ENCODE measurements at places on chromosomes 12 and 14.

DNA sequence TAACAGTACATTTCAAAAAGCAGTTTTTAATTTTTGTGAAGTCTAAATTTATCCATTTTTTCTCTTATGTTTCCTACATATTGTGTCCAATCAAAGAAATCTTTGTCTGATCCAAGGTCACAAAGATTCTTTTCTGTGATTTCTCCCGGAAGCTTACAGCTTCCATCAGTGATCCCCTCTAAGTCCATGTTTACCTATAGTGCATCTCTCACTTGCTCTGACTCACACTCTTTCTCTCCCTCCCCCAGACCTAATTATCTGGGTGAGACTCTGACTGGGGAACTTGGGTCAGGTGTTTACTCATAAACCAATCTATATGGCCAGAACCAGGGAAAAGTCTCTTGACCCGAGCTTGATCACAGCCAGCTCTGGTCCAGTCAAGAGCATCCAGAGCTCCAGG is 224.4 kb downstream of the SPTSSA start:
- no peak for DNase-seq

DNA sequence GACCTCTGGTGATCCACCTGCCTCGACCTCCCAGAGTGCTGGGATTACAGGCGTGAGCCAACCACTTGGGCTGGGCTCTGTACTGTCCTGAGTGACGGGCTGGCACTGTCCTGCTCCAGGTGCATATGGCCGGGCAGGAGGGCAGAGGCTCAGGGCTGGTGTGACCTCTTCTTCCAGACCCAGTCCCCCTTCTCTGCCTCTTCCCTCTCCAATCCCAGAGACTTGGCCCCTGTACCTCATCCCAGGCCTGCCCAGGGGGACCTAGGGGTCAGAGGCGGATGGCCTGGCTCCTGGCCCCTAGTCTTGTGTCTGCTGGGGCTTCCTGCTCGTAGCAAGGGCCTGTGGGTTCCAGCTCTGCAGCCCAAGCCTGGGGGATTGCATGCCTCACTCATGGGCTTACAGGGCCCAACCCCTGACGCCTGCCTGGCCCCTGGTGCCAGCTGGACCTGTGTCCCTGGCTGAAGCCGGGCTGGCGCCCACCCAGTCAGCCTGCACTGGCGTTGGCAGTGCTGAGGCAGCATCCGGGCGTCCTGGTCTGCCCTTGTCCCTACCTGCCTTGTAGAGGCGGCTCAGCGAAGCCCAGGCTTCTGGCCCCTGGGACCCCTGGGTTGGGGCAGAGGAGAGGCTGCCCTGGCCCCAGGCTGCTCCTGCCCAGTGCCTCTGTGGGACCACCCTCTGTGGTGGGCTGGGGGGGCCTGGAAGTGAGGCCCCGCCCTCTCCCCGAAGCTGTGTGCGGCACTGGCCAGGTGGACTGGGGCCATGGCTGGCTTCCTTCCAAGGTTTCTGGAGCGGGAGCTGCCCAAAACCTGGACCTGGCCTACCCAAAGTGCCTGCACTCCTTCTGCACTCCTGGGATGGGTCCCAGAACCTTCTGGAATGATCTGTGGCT is 4.3 kb downstream of the TEDC1 start:
- DNase-seq: no peak

DNA sequence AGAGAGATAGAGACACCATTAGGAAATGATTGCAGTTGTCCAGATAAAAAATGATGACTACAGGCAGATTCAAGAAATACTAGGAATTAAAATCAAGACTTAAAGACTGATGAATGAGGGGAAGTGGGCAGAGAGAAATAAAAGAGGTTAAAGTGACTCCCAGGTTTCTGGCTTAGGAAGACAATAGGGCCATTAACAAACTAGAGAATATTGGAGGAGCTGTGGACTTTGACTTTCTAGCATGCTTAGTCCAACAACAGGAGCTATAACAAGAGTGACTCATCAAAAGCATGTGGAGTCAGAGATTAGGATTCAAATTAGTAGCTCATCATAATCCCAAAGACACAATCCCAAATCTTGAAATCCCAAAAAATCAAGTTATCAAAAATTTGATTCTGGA is 101.5 kb downstream of the BMP4 start:
- no peak for DNase-seq

DNA sequence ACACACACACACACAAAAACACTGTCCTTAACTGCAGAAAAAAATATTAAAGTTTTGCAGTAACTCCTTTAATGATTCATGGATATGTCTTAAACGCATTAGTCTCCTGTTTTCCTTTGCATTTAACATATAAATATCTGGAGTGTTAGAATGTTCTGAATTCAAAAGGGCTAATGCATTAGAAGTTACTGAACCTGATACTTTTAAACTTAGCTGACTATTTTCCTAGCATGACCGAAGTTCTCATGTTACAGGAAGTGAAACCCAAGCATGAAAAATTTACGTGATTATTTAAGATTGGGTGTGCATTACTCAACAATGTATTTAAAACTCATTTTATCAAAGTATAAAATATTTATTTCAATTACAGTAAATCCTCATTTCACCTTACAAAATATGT is 791.2 kb downstream of the FLRT2 start:
- DNase-seq: no peak

DNA sequence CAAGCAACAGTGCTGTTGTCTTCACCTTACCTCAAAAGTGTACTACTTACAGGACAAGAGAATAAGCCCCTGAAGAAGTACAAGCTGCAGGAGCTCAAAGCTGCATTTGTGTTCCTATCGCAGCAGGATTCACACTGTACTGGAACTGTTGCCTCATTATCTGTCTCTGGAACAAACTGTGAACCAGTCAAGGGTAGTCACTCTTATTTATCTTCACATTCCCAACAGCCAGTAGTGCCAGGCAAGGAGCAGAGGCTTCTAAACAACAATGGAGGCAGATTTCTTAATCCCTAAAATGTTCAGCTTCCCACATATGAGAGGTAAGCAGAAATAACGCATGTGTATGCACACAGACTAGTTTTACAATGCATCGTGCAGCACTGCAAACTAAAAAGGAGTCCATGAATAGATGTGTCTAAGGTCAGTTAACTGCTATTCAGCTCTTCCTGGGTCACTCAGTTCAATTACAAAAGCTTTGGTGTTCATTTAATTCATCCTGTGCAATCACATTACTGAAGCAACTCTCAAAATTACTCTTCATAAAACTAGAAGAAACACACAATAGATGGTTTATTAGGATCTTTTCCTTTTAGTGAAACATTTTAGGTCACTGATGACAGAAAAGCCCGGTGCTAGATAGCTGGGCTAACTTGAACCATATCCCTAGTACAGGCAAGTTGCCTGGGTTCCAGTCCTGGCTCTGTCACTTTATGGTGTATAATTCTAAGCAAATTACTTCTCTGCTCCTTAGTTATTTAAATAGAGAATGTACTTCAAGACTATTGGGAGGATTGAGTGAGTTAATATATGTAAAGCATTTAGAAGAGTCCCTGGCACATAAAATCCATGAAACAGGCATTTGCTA is 2.7 kb downstream of the APPL2 start:
- no peak for DNase-seq

DNA sequence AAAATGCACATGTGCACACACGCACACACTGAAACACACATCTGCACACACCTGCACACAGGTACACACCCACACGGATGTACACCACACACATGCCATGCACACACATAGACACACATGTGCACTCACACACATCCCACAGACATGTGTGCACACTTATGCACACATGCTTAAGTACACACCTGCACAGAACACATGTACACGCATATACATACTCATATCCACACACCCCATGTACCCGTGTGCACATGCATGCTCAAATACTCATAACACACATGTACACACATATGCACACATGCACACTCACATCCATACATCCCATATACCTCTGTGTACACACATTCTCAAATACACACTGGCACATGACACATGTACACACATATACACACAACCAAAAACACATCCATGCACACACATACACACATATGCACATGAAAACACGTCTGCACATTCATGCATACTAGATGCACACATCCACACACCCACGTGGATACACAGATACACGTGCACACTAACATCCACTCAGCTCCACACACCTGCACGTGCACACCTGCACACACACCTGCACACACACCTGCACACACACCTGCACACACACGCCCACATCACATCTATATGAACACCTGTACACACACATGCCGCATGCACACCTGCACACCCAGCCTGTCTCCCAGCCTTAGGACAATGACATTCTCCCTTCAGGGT is 336.7 kb downstream of the ADGRD1 start:
- DNase-seq: no peak

- DNase-seq: peak; percentile 71
Measured at GRCh38 chr14:60753264-60754119, 18.9 kb downstream of the MNAT1 start.

DNA sequence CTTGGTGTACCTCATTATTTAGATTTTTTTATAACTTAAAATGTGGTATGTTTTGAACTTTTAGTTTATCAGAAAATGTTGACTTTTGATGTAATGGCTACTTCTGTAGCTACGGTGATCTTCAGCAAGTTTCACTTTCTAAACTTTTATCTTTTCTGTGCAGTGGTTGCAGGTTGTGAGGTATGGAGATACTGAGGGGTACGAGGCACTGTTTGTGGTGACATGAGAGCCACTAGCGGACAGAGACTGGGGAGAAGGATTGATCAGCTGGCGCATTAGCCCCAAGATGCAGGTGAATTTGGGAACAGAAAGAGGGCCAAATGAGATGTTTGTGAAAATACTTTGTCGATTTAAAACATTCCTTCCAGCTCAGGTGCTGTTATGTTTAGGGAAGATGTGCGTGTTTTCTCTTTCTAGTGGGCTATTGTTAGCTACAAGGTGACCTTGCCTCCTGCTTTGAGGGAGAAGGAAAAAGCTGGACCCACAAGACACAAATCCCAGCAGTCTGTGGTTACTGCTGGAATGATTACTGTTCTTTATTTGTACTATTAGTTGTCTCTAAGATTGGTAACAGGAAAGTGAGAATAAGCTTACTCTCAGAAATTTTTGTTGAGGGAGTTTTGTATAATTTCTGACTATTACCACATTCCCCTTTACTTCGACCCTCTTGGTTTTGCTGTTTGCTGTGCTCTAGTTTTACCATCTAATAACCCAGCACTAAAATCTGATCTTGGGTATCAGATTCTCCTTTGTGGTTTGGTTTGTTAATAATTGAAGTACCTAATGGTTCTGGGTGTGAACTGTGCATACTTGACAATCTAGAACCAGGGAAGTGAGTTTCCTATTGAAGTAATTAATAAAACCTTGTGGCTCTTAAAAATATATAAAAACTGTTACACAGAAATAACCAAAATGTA is 61.7 kb downstream of the FBXO34 start:
- DNase-seq: peak; percentile 46

- DNase-seq: no peak
Measured at GRCh38 chr14:91361233-91361811, 56.3 kb downstream of the CCDC88C start.

- no peak for DNase-seq
Measured at GRCh38 chr12:57208631-57209282, 7.8 kb upstream of the NXPH4 start.

GRCh38 chr12:109737126-109737525 is 23.5 kb downstream of the FAM222A start:
- DNase-seq: no peak

- no peak for DNase-seq
Measured at GRCh38 chr14:58415636-58416547, 11.4 kb downstream of the TIMM9 start.

DNA sequence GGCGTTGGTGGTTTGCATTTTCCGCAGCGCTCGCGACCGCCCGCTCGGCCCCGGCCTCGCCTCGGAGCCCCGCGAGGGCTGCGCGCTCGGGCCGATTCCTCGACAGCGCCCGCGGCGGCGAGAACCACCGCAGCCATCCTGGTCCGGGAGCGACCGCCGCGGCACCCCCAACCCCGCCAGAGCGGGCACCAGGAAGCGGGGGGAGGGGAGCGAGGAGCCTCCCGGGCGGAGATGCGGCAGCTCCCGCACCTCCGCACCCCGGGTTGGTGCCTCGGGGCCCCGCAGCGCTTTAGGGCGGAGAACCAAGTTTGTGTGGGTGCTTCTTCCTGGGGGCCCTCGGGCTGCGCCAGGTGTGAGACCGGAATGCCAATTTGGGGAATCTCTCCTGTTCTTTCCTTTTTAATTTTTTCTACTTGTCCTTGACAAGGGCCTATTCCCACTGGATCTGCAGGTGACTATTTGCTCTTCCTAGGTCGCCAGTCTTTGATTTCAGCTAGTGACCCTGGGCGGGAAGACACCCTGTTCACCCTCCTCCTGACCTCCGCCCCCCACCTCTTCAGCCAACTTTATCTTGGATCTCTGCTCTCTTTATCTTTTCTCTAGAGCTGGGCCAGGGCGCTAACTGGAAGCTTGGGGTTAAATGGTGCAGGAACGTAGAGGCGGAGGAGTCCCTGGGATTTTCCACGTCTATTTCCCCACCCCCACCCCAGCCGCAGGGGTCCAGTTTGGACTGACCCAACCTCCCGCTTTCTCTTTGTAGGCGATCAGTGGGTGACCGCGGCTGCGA is at the start of gene SOCS2:
Gene SOCS2, plus strand, starts transcription at position 751 of the 787 bp plus-strand sequence. CDS start 223 bp downstream, outside the sequence.
- peak; percentile 49 for DNase-seq

DNA sequence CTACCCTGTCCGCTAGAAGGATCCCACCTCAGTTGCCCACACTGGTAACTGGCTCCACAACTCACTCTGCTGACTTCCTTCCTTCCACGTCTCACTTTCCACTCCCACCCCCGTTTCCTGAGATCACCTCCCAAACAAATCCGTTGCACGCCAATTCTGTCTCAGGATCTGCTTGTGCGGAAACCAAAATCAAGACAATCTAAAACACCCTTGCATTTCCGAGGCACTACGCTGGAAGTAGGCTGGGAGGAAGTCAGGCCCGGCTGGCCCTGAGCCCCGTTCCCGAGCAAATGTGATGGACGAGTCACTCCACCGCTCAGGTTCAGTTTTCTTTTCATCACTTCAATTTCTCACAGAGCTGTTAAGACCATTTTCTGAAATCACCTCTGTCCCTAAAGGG is 23.1 kb downstream of the ABCB9 start:
- no peak for DNase-seq

DNA sequence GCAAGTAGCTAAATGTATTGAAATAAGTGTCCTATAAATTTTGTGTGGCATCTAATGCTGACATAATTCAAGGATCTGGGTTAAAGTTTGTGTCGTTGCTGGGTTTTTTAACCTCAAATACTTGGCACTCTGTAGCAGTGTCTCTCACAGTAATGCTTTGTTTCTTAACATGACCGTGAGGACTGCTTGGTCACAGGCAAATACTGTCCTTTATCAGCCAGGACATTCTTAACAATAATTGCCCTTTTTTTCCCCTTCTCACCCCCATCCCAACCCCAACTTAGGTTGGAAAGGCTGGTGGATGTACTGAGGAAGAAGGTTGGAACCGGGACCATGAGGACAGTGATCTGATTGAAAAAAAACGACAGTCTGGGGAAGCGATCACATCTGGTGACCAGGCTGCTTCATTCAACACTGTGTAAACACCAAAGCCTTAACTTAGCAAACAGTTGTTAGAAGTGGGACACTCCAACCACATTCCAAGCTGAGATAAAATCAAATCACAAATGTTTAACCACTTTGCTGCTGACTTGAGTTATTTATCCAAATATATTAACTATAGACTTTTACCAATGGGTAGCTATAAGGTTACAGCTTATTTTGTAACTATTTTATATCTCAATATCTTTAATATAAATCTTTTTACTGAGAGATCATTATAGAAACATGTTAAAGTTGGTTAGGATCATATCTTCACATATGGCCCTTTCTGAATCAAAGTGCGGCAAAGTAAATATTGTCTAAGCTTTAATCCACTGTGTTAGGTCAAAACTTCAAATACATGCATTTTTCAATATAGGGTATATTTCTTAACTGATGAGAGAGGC is 48.2 kb downstream of the FOXA1 start:
- no peak for DNase-seq

GRCh38 chr14:99939421-99939820 is 125.8 kb upstream of the EVL start:
- no peak for DNase-seq

GRCh38 chr12:11273449-11273848 is 3.9 kb upstream of the PRB3 start:
- no peak for DNase-seq

Data from activated CD4-positive, alpha-beta memory T cell treated with anti-CD3 and anti-CD28 coated beads, Interleukin-2, amount 10 ng/mL, durations not matched to agents 7 days and 5 days (primary cell).